ENCODE measurements at places on chromosomes 4 and X.

DNA sequence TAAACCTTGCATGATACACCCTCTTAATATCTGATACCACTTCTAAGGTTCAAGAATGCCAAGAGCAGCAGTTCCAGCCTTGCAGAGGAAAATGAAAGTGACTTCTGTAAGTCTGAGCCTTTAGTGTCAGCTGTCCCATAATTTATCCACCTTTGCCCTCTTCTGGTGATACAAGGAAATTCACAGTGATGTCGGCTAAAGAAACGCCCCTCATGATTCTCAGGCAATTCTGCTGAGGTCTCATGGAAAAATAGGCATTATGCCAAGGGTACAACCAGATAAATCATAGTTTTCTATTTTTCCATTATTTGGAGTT is 172.2 kb upstream of the CXCL13 start:
- no peak for DNase-seq

- DNase-seq = no peak
Observed at GRCh38 chr4:338759-339097, 1.1 kb downstream of the ZNF141 start.

GRCh38 chrX:110037178-110037577 is 34.3 kb downstream of the TMEM164 start:
- no peak for DNase-seq

DNA sequence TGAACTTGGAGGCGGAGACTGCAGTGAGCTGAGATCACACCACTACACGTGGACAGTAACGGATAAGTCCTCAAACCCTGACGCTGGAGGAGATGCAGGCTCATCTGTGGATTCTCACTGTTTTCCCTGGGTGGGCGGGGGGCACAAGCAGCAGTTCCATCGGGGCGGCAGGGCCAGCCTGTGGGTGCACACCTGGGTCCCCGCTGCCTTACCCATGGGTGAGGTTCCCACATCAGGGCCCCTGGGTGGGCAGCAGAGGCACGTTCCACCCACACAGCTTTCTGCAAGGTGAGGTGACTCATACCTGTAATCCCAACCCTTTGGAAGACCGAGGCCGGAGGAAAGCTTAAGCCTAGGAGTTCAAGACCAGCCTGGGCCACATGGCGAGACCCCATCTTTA is 56.6 kb upstream of the MXD4 start:
- no peak for DNase-seq

DNA sequence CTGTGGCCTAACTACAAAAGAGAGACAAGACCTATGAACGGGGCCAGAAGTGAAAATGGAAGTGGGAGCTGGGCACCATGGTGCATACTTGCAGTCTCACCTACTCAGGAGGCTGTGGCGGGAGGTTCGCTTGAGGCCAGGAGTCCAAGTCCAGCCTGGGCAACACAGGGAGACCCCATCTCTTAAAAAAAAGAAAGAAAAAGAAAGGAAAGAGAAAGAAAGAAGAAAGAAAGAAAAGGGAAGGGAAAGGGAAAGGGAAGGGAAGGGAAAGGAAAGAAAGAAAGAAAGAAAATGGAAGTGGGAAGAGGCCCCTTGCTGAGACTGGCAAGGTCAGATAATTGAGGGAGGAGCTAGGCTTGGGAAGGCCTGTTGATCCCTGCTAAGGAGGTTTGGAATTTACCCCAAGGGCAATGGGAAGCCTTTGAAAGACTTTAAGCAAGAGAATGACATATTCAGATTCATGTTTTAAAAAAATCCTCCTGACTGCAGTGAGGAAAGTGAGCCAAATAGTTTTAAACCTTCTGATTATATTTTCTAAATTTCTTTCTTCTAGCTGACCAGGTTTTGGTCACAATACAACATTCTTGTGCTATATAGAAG is 17.7 kb upstream of the HERC5 start:
- no peak for DNase-seq

- no peak for DNase-seq
Observed at GRCh38 chrX:146351620-146352019, 458.0 kb upstream of the CXorf51B start.

GRCh38 chr4:8548731-8549351 is 31.4 kb upstream of the GPR78 start:
- DNase-seq = no peak

- DNase-seq = no peak
Observed at GRCh38 chrX:6226596-6227452, 1.8 kb downstream of the NLGN4X start.

- DNase-seq = no peak
Observed at GRCh38 chr4:156884183-156884582, 87.4 kb downstream of the PDGFC start.

DNA sequence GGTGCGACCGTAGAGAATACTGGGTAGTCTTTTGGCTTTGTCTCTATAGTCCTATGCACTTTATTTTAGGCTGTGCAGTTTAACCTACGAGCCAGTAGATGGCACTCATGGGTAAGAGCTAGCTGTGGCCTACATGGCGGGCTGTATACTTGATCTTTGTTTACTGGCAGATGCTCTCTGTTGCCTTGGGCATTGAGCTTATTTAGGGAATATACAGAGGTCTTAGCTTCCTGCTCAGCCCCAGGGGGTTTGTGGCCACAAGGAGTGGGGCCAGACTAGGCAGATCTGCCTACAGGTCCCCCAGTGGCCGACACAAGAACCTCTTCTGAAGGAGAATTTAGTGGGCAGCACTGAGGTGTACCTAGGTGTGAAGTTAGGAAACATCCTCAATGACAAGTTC is 227.6 kb upstream of the HDX start:
- DNase-seq = peak; percentile 5

GRCh38 chrX:145484740-145485139 is 237.4 kb downstream of the SPANXN1 start:
- DNase-seq = no peak

- no peak for DNase-seq
Observed at GRCh38 chrX:144730471-144730870, 516.8 kb upstream of the SPANXN1 start.

DNA sequence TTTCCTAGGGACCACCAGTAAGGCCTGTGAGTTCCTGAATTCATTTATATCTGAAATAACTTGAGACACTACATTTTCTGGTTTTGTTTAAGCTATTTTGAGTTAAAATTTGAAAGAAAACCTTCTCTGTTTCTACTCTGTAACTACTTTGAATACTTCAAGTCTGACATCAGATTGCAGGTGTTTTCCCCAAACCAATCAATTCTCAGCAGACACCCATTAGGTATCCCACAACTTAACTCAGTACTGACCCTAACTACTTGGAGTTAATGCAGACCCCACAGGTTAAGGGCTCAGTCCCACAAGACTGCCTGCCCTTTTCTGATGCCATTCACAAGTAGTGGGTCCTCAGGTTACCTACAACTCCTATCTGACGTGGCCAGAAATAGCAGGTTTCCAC is 1100.0 kb upstream of the SLIT2 start:
- DNase-seq = no peak

DNA sequence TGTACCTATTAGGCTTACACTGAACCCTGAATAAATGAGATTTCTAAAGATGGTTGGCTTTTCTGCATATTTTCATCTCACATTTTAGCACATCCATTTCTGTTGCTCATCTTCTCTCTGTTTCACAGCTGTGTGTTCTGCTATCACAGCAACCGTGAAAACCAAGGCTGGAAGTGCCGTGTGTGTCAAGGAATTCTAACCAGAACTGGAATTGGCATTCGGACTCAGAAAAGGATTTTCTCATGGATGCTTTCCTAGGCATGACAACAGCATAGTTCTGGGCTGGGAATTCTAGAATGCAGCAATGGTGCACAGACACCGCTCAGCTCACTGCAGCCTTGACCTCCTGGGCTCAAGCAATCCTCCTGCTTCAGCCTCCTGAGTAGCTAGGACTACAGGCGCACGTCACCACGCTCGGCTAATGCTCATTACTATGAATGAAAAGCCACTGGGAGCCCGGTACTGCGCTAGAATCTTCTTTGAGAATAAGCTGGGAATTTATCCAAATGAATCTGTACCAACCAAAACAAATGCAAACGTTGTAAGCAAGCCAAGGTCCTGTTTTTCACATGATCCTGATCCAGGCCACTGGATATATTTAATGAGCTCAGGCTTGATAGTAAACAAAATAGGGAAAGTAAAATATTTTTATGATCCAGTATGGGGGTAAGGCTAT is 105.2 kb downstream of the RBM47 start:
- DNase-seq = no peak

GRCh38 chr4:84808332-84808731 is 158.2 kb downstream of the WDFY3 start:
- DNase-seq = no peak

DNA sequence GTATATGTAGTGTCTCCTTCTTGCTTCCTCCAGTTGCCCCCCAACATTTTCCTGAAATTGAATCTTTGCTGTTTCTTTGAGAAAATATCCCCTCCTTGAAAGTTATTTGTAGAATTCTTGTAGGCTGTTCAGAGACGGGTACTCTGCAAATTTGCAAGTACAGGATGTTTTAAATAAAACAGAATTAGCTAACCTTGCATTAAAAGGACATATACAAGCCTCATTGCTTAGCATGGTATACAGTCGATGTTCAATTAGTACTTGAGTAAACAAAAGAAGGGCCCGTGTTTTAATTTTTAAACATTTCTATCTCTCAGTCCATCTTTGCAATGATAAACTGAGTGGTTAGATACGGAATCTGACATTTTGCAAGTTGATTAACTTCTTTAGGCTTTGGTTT is 50.8 kb downstream of the RAPGEF2 start:
- DNase-seq = no peak

GRCh38 chr4:26144526-26145155 is 176.2 kb upstream of the RBPJ start:
- no peak for DNase-seq

- no peak for DNase-seq
Observed at GRCh38 chr4:66062044-66062443, 391.8 kb upstream of the EPHA5 start.

GRCh38 chr4:7898385-7898784 is 41.3 kb downstream of the AFAP1 start:
- DNase-seq = no peak

DNA sequence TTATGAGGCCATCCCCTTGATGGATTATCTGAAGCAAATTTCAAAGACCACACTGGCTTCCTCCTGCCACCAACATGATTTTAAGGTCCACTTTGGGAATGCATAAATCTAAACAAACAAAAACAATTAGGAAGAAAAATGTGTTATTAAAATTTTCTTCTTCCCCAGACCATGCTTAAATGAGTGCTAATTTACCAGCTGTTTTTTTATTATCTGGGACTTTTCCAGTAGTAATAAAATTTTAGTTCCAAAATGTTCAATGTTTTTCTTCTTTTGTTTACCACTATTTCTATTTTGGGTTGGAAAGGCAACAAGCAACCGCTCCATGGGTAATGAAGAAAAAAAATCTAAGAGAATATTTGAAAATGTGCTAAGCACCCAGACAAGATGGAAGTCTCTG is 62.3 kb downstream of the POLR2B start:
- no peak for DNase-seq

GRCh38 chr4:38664706-38665401 is 855 bp downstream of the KLF3 start:
- DNase-seq = no peak

DNA sequence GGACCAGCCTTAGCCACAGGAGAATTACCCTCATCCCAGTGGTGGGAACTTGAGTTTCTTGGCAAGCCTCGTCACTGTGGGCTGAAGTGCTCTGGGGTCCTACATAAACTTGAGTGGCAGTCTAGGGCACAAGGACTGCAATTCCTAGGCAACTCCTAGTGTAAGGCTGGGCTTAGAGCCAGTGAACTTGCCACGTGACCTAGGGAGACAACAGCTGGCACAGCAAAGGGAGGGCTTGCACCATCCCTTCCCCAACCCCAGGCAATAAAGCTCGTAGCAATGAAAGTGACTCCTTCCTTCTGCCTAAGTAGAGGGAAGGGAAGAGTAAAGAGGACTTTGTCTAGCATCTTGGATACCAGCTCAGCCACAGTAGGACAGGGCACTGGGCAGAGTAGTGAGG is 81.8 kb downstream of the TEX11 start:
- DNase-seq = no peak

DNA sequence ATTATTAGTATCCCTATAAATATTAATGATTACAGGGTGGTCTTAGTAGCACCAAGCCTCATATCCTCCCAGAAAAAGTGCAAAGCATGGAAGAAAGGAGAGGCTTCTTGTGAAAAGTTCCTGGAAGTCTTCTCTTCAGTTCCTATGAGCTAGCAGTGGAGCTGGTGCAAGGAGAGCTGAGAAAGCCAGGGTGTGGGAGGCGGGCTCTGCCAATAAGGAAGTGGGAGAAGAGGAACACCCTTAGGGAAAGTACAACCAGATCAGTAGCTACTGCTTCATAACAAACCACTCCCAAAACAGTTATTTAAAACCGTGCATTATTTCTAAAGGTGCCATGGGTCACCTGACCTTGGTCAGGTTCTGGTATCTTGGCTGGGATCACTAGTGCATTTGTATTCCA is 72.4 kb downstream of the MAP9 start:
- no peak for DNase-seq

DNA sequence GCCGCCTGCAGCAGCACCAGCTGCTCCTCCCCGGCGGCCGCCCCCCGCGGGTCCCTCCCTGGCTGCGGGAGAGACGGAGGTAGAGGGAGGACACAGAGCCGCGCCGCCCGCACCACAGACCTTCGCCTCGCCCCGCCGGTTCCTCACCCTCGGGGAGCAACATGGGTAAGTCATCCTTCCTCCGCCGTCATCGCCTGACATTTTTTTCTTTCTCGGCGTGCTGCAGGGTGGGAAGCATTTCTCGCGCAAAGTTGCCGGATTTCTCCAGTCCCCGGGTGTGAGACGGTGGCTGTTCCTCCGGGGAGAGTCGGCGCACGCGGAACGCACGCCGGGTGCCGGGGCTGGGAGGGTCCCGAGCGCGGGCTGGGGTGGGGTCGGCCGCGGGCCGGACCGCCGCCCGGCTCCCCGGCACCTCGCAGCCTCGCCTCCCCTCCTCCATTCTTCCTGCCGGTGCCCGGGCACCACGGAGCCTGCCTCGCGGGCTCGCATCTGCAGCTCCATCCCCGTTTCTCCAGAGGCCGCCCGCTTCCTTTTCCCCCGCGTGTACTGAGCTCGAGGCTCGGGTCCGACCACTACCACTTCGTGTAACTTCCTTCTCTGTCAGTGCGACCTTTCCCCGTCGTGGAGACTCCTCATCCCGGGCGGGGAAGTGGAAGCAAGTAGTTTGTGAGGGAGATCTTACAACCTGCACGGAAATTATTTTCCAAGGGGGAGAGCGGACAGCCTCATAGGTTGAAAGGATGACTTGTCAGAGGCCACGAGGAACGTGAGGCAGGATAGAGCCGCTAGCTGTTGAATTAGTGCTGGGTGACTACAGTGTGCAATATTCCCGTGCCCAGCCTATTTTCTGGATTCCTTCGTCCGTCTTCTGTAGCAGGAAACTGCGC is 464 bp downstream of the RAP1GDS1 start:
- DNase-seq = peak; percentile 80

DNA sequence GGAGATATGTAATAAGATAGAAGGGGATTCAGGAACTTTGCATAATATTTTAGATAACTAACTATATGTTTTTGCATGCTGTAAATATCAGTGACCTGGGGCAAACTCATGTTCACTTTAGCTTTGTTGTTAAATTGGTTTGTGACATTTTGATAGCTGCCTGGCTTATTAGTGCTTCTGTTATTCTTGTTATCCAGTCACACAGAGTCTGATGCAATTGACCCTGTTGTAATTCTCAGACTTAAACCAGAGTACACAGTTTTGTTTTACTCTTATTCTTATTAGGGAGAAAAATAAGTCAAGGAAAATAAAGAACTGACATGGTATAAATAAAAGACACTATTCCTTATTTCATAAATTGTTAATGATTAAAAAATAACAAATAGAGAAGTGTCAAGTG is 516.7 kb upstream of the SLIT2 start:
- no peak for DNase-seq

GRCh38 chr4:3659131-3659530 is 107.1 kb upstream of the ADRA2C start:
- no peak for DNase-seq

GRCh38 chrX:106999002-106999975 is 723 bp downstream of the MORC4 start:
- DNase-seq = peak; percentile 41

Data from CD8-positive, alpha-beta memory T cell (primary cell).